Choroid plexus epithelial cell (primary cell): ENCODE measurements at places on chromosomes 5 and 9.

- no peak for DNase-seq
Observed at GRCh38 chr5:119400245-119400644, 44.4 kb downstream of the TNFAIP8 start.

GRCh38 chr9:79809931-79810330 is 238.2 kb downstream of the TLE4 start:
- DNase-seq = peak; percentile 84

DNA sequence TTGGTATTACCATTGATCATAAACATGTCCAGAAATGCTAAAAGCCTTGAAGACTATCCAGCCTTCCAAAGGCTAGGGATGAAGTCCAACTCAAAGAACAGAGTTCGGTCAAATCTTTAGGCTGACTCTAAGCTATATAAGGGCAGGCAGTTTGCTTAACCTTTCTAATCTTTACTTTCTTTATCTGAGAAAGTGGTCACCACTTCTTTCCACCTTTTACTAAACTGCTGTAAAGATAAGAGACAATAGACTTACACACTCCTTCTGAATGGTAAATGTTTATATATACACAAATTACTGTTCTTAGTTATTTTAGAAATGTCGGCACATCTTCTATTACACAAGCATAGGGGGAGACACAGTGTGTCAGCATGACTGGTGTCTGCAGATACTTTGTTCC is 100.4 kb downstream of the NREP start:
- DNase-seq = no peak

- DNase-seq = no peak
Observed at GRCh38 chr9:10613419-10613818, 617 bp upstream of the PTPRD start.

DNA sequence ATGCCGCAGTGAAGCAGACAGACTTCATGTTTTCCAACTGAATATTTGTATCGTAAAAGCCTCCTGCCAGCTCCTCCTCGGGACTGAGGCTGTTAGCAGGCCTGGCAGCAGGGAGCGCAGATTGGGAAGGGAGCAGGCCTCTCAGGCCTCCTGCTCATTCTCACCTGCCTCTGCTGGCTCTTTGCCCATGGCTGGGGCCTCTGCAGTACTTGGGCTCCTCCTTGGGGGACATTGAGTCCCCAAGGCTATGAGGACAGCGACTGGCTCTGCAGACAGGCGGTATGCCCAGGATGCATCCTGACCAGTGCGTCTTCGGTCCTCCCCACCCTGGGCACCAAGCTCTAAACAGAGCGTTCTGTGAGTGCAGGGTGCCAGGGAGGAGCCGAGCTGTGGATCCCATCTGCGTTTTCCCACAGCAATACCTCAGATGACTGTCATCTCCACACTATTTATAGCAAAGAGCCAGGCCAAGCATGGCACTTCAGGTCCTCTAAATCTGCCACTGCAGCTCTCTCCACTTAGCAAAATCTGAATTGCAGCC is 38.7 kb downstream of the TSTD2 start:
- no peak for DNase-seq

GRCh38 chr9:127944586-127945218 is 7.0 kb upstream of the DPM2 start:
- no peak for DNase-seq
